Activated CD8-positive, alpha-beta memory T cell treated with anti-CD3 and anti-CD28 coated beads for 36 hours (primary cell): ENCODE measurements at places on chromosomes 1 and 21. TPM values are rescaled to one million over a fixed set of nuclear protein-coding genes. Genes with fewer than 3 reads are reported as not detected.

MROH7 gene
- total RNA-seq: not detected

PUSL1 gene
- total RNA-seq: 34.2 TPM

SLC2A5 gene
- total RNA-seq: not detected

PINK1 gene
- 4.4 TPM for total RNA-seq

HEYL gene
- not detected for total RNA-seq

CHODL gene
- total RNA-seq: 0.13 TPM

PSEN2 gene
- total RNA-seq: 7.2 TPM

CD247 gene
- total RNA-seq: 157 TPM

CYYR1 gene
- not detected for total RNA-seq

ITLN2 gene
- total RNA-seq: not detected

COL24A1 gene
- not detected for total RNA-seq

AQP10 gene
- total RNA-seq: not detected

ATP5PB gene
- 371 TPM for total RNA-seq

SPATA46 gene
- not detected for total RNA-seq

MPZ gene
- 2.6 TPM for total RNA-seq

F13B gene
- total RNA-seq: not detected

RERE gene
- total RNA-seq: 33.6 TPM

CCDC190 gene
- not detected for total RNA-seq

OR2T29 gene
- not detected for total RNA-seq

DIO1 gene
- total RNA-seq: not detected

A3GALT2 gene
- not detected for total RNA-seq

SPRR1A gene
- total RNA-seq: not detected

RAB3B gene
- 0.10 TPM for total RNA-seq

OLIG2 gene
- total RNA-seq: not detected

AMPD1 gene
- total RNA-seq: not detected

CTBS gene
- 8.3 TPM for total RNA-seq

ZNF697 gene
- 0.99 TPM for total RNA-seq

MRPL20 gene
- 191 TPM for total RNA-seq

SPATA17 gene
- 0.27 TPM for total RNA-seq

GJA8 gene
- total RNA-seq: not detected

LRRC3 gene
- 1.0 TPM for total RNA-seq
